ENCODE measurements at places on chromosomes 5 and 9. TPM values are rescaled to one million over a fixed set of nuclear protein-coding genes. Genes with fewer than 3 reads are reported as not detected.

GRCh38 chr9:97577051-97577450 lies 56.1 kb downstream of the TSTD2 start:
- DNase-seq: no peak

DNA sequence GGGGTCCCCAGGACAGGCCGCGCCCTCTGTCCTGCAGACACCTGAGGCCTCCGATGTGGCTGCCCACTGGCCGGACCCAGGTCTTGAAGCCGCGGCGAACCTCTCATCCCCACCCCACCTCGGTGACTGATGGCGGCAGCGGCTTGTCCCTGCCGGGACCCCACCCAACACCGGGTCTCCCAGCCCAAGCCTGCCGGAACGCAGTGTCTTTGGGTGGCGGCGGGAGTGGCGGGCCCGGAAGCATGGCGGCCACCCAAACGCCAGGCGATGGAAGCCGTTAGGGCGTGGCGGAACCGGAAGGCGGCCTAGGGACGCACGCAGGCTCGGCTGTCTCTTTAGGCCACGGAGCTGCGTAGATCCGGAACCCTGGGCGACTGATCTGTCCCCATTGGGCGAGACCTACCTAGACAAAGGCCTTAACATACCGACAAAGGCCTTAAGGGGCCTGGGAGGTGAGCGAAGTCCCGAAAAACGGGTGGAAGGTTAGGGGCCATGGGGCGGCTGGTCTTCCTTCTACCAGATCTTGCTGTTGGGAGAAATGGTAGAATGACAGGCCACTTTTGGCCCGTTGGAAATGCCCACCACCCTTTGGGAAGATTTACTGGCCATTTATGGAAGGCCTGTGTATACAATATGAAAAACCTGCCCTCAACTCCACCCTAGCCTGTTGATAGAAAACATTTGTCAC lies 94.6 kb upstream of the SMC2 start:
- DNase-seq: no peak

DNA sequence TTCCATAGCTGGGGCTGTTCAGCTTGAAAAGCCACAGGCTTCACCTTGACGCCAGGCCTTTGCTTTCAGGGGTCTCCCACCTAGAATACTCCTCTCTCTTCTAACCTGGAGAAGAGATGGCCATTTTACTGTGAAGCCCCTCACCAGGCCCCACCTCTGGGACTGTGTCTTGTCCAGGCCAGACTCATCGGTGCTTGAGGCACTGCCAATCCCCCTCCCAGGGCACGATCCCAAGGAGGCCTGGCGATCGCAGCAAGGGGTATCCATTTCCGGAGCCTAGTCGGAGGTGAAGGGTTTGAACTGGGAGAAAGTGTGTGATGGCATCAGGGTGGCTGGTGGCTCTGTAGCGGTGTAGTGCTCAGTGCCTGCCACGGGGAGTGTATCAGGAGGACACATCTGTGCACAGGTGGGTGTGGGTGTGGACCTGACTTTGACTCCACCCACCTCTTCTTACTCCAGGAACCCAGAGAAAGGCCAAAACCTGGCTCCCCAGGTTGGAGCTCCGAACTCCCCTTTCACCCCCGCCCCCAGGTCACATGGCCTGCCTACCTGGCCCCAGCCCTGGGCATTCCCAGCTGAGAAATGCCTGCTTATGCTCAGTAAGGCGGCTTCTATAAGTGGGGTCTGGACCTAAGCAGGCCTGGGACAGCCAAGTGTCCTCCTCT lies 27.4 kb upstream of the ENHO start:
- DNase-seq: no peak

GRCh38 chr9:81318571-81318970 lies 370.8 kb downstream of the TLE1 start:
- peak; percentile 82 for DNase-seq

- no peak for DNase-seq
Measured at GRCh38 chr9:105206496-105206820, 38.0 kb upstream of the SLC44A1 start.

GRCh38 chr9:75891771-75892215 lies 1.3 kb downstream of the PCSK5 start:
- DNase-seq: peak; percentile 37

GRCh38 chr5:79513308-79513703 lies 628 bp downstream of the HOMER1 start:
- no peak for DNase-seq

- peak; percentile 61 for DNase-seq
Measured at GRCh38 chr9:131304676-131305355, 15.3 kb downstream of the PLPP7 start.

DNA sequence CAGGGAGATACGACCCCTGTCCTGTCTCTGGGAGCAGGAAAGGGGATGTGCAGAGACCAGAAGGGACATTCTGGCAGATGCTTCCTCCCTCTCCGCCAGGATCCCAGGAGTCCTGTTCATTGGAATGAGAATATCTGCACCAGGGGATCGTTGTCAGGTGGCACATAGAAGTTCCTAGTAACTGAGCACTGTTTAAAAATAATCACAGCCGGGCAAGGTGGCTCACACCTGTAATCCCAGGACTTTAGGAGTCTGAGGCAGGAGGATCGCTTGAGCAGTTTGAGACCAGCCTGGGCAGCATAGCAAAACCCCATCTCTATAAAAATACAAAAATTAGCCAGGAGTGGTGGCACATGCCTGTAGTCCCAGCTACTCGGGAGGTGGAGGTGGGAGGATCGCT lies 12.3 kb downstream of the SARDH start:
- DNase-seq: no peak

DNA sequence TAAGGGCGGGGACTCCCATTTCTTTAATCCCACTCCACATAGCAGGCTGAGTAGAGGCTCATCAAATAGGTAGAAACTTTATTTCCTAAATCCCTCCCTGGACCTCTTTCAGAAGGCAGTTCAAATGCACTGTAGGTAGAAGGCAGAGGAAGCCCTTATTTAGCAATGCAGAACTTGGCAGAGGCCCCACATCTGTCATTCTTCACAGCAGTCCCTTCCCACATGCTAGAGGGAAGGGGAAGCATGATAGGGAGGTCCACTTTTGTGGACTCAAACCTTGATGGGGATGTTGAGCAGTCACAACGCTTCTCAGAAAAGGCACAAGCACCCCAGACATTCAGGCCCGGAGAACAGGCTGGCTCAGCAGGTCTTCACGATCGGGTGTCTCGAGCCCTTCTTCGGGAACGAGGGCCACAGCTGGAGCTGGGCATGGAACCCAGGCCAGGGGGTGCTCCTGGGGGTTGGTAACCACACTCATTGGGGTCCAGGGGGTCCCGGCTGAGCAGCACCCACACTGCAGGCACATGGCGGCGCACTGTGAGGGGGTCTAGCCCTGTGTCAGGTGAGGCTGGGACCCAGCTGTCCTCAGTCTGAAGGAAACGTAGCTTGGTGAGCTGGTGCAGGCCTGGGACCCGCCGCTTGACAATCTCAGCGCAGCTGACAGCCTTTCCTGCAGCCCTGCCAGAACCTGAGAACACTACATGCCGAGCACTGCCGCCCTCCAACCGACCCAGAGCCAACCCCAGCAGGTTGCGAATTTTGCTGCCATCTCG lies 1.3 kb downstream of the RPP25L start:
- no peak for DNase-seq

- DNase-seq: no peak
Measured at GRCh38 chr9:109317311-109317978, 3.4 kb downstream of the EPB41L4B start.

Gene SPRY4
- total RNA-seq: 6.9 TPM

Gene PTGER4
- total RNA-seq: 22.4 TPM

Measured in PC-9 (cell line).